ENCODE measurements at places on chromosomes 6 and 20. TPM values are rescaled to one million over a fixed set of nuclear protein-coding genes. Genes with fewer than 3 reads are reported as not detected.

The RIPOR3 gene
- 8.0 TPM for total RNA-seq

The CST5 gene
- total RNA-seq = not detected

DNA sequence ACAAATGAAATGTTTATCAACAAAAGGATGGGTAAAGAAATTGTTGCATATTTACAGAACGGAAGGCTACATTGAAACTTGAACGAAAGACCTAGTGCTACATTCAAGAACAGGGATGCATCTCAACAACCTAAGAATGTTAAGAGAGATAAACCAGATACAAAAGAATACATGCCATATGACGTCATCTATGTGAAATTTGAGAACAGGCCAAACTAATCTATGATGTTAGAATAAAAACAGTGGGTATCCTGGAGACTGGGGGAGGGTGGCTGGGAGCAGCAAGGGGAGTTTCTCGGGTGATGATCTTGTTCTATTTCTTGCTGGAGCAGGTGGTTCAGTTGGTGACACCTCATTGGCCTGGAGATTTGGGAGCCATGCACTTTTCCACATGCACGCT, 81.5 kb downstream of the SULF2 start:
- no peak for DNase-seq

GRCh38 chr20:3857405-3857804, 10.8 kb downstream of the MAVS start:
- no peak for DNase-seq

DNA sequence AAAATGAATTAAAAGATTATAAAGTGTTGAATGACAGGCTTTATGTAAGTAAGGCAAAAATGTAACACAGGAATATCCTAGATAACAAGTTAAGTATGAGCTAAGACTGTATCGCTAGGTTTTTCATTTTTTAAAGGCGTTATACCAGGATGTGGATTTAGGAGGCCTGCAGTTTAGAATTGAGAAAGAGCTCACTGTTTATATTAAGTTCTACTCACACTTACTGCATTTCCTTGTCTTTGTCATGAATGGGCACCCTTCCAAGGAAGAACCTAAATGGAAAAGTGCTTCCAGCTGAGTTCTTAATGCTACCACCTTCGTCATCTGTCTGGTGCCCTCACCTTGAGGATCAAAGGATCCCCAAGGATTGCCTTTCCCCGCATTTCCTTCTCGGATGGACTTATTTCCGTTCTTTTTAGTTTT, 148.7 kb downstream of the SOX4 start:
- DNase-seq = no peak
